ENCODE measurements at places on chromosomes 13 and 19.

GRCh38 chr13:52703482-52703881 lies 36.1 kb downstream of the CNMD start:
- DNase-seq: no peak

DNA sequence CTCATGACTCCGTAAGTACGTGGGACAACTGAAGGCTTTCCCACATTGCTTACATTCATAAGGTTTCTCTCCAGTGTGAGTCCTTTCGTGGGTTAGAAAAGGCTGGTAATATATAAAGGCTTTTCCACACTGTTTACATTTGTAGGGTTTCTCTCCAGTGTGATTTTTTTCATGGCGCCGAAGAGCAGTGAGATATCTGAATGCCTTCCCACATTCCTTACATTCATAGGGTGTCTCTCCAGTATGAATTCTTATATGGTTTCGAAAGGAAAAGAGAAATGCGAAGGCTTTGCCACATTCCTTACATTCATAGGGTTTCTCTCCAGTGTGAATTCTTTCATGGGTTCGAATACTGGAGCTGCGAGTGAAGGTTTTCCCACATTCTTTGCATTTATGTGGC lies 29.5 kb downstream of the ZNF490 start:
- no peak for DNase-seq

DNA sequence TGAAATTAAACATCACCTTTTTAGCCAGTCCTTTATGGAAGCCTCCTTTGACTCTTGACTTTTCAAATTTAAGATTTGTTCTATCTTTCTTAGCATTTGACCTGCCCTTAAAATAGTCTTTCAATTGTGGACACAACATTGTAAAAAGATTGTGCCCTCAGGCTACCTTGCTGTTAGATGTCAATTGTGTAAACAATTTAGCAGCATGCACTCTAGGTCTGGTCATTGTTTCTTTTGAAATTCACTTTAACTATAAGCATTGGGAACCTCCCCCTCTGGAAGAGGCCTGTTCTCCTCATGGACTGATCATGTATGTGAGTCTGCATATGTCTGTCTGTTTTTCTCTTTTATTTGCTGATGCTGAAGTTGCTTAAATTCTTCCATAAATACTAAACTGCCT lies 31.5 kb upstream of the PABPC3 start:
- no peak for DNase-seq

DNA sequence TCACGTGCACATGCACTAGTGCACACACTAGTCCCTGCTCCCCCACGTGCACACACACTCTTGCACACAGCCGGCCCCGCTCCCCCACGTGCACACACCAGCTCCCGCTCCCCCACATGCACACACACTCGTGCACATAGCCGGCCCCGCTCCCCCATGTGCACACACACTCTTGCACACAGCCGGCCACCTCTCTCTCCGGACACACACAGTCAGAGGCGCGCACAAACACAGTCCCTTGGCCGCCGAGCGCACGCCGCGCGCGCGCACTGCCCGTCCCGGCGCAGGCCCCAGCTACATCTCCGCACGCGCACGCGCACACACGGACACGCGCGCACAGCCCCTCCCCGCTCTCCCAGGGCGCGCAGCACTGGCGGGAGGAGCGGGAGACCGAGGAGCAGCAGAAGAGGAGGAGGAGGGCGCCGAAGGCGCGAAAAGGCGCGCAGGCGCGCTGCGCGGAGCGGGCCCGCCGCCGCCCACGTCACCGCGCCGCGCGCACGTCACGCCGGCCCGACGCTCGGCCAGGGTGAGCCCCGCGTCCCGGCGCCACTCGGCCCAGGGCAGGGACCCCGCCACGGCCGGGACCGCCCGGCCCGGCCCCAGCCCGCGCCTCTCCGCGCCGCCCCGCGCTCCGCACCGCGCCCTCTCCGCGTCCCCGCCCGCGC lies at the start of gene TFDP1:
Gene TFDP1 (plus strand): TSS at position 549 of the 665 bp plus-strand sequence. CDS start 1,085 bp downstream, outside the sequence.
- peak; percentile 85 for DNase-seq

GRCh38 chr13:98677398-98677797 lies 75.1 kb downstream of the SLC15A1 start:
- DNase-seq: no peak

GRCh38 chr13:50365408-50366391 lies 350.5 kb downstream of the KCNRG start:
- peak; percentile 45 for DNase-seq

GRCh38 chr13:47521890-47522487 lies 479.1 kb downstream of the SUCLA2 start:
- DNase-seq: no peak

- no peak for DNase-seq
Measured at GRCh38 chr13:34224877-34225276, 406.9 kb downstream of the RFC3 start.

- peak; percentile 81 for DNase-seq
Measured at GRCh38 chr19:48415395-48415794, 21.9 kb downstream of the GRIN2D start.

GRCh38 chr19:47623151-47623920 lies 14.4 kb downstream of the BICRA start:
- DNase-seq: no peak

GRCh38 chr19:55447421-55448174 lies 4.5 kb upstream of the SHISA7 start:
- no peak for DNase-seq

DNA sequence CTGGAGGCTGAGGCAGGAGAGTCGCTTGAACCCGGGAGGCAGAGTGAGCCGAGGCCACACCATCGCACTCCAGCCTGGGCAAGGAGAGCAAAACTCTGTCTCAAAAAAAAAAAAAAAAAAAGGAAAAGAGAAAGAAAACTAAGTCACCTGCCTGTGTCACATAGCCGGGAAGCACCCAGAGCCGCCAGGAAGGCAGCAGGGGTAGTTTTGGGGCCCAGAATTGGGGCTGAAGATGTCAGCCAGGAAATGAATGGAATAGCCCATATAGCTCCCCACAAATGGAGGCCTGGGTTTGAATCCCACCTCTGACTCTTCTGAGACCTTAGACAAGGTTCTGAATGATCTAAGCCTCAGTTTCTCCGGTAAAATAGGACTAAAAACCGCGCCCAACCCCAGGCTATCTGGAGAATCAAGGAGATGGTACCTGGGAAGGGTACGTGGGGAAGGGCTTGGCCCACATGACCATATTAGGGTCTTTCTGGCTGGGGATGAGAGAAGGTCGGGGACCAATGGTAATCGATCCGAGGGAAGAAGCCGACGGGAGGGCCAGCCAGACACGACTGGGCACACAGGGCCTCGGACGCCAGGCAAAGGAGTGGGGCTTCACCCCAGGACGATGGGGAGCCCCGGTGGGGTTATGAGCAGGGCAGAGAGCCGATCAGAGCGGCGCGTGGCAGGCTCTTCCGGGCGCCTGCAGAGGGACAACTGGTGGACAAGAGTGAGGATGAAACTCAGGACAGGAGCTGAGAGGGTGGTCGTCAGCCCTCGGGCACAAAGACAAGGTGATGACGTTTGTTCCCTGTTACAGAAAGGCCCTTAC lies 14.4 kb downstream of the CCDC124 start:
- DNase-seq: no peak

DNA sequence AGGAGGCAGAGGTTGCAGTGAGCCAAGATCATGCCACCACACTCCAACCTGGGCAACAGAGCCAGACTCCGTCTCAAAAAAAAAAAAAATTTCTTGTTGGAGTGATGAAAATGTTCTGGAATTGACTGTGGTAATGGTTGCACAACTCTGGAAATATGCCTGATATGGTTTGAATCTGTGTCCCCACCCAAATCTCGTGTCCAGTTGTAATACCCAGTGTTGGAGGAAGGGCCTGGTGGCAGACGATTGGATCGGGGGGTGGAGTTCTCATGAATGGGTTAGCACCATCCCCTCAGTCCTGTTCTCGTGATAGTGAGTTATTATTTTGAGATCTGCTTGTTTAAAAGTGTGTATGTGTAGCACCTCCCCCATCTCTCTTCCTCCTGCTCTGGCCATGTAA lies 41.1 kb upstream of the MAP3K10 start:
- no peak for DNase-seq

DNA sequence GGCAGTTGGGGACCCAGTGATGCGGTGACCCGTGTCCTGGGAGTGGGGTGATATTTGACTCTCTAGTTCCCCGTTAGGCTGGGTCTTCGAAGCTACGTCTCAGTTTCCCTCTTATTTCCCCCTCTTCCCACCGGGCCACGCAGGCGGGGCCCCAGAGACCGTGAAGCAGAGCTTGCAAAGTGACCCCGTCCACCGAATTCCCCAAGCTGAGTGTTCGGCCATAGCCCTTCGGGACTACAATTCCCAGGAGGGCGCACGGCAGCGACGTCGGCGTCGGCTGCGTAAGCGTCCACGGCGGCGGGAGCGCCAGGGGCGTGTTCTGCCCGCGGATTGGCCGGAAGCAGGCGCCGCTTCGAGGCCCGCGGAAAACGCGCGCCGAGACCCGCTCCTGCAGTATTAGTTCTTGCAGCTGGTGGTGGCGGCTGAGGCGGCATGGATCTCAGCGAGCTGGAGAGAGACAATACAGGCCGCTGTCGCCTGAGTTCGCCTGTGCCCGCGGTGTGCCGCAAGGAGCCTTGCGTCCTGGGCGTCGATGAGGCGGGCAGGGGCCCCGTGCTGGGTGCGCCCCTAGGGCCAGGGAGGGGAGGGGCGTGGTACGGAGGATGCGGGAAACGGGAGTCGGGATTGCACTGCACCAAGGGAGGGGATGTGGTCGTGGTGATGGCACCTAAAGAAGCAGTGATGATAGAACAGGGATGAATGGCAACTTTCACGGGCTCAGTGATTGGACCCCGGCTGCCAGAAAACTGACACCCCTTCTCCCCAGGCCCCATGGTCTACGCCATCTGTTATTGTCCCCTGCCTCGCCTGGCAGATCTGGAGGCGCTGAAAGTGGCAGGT lies at the start of gene RNASEH2A:
Gene RNASEH2A (plus strand): TSS at position 343 of the 840 bp plus-strand sequence. CDS start 90 bp downstream, at position 433.
- peak; percentile 88 for DNase-seq
